ENCODE measurements at places on chromosomes 5 and 9.

DNA sequence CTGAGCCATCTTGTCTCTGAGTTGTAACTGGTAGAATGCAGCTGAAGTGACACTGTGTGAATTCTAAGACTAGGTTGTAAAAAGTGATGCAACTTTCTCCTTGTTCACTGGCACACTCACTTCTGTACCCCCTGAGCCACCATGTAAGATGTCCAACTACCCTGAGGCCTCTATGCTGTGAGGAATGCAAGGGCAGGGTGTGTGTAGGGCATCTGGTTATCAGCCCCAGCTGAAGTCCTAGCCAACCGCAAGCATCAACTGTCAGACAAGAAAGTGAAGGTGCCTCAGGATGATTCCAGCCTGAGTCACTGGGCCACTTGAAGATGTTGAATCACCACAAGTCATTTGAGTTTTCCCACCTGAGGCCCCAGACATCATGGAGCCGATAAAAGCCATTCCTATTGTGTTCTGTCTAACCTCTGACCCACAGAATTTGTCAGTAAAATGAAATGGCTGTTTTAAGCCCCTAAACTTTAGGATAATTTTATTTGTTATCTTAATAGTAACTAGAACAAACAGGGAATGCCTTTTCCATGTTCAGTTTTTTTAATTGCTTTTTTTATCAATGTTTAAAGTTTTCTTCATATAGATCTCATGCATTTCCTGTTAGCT is 18.7 kb upstream of the RHOBTB3 start:
- DNase-seq: no peak

DNA sequence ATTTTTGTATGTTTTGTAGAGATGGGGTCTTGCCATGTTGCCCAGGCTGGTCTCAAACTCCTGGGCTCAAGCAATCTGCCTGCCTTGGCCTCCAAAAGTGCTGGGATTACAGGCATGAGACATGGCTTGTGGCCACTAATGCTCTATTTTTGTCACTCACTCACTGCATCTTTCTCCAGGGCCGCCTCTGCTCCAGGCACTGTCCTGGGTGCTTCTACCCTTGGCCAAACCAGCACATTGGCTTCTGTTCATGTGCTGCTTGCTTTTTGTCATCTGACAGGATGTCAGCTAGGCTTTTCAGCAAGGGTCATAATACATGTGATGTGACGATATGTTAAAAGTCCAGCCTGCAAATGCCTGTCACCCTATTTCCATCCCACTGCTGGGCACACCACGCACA is 3.2 kb downstream of the ODF2 start:
- DNase-seq: no peak

DNA sequence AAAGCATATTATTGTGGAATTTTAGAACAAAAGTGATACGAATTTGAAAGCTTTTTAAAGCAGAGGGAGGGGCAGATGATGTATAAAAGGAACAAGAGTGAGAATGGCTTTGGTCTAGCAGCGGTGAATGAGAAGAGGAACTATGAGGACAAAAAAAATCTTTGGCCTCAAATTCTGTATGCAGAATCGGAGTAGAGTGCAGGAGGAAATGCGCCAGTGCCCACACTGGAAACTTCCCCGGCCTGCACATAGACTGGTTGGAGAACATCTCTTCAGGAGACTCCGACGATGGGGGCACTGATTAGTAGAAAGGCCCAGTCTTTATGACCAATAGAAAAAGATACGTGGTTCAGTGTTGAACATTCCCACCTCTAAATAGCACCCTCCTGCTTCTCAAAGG is 51.3 kb downstream of the SLC46A2 start:
- DNase-seq: no peak

- DNase-seq: no peak
Observed at GRCh38 chr9:107942856-107943255, 453.3 kb upstream of the KLF4 start.

DNA sequence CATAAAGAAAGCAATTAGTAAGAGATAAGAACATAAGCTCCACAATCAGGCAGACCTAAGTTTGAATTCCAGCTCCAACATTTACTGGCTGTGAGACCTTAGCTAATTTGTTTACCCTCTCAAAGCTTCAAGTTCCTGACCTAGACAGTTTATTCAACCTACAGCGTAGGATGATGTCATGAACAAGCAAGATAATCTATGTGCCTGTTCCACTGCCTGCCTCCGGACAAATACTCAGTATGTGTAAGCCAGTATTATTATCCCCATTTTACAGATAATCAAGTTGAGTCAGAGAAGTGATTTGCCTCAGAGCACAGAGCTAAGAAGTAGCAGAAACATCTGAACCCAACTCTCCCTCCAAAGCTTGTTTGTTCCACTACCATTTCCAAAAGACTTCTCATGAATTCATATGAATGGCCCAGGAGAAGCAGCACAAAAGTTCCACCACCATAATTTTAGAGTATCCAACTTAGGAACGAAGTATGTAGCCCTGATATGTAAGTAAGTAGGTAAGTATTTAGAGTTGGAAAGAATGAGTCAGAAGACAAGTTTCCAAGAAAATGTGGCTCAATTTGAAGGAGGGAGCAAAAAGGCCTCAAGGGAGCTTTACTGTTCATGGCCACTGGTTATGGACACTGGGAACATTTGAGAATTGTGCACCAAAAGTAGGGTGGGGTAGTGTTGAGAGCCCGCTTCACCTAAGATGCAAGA is 398.2 kb downstream of the NFIB start:
- DNase-seq: no peak

DNA sequence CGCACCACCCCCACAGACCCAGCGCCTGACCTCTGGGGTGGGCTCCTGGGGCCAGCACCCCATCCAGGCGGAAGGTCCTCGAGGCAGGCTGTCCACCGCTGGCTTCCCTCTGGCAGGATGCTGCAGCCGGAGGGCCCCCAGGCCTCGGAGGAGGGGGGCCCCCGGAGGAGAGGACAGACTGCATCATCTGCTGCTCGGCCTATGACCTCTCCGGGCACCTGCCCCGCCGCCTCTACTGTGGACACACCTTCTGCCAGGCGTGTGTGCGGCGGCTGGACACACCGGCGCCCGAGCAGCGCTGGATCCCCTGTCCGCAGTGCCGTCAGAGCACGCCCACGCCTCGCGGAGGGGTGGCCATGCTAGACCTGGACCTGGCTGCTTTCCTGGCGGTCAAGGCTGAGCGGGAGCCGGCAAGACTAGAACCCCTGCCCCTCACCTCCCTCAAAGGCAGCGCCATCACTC is 1.2 kb downstream of the RNF224 start:
- DNase-seq: no peak

DNA sequence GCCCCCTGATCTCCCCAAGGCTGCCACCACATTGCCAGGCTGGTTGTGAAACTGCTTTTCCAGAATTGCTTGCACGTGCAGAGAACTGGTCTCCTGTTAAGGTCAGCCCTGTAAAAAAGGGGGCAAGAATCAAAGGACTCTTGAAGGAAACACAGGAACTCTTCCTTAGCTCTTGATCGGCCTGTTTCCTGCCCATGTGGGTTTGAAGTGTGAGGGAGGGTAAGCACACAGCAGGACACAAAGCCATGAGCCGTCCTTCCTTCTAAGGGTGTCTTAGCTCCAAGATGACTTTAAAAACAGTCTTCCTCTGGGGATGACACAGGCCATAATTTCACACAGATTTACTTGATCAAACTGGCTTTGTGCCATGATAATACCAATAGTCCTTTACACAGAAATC is 36.1 kb downstream of the TEK start:
- no peak for DNase-seq

Data from gastrocnemius medialis (tissue), 4 donors.